ENCODE measurements at places on chromosomes 7 and 10.

DNA sequence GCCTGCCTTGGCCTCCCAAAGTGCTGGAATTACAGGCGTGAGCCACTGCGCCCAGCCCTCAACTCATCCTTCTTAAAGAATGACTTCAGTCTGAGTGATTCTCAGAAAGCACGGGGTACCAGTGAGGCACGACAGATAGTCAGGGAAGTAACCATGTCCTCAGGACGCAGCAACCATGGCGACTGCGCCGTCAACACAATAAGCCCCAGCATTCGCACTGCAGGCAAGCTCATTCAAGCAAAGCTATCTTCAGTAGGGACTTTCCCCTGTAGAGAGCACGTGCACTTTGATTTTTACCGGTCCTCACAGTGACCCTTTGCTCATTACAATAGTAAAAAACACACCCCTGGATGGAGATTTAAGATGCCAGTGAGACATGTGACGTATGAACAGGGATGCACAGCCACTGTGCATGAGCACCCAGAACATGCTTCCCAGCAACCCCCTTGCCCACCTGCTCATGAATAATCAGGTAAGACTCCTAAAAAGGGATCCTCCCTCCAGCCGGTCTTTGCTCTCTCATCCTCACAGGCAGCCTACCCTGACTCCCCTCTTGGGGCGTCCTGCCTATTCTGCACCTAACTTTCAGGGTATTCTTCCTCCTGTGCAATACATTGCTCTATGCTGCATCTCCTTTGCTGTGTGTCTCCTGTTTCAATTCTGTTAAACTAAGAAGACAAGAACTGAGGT, 9.1 kb downstream of the WDR86 start:
- DNase-seq, result no peak

DNA sequence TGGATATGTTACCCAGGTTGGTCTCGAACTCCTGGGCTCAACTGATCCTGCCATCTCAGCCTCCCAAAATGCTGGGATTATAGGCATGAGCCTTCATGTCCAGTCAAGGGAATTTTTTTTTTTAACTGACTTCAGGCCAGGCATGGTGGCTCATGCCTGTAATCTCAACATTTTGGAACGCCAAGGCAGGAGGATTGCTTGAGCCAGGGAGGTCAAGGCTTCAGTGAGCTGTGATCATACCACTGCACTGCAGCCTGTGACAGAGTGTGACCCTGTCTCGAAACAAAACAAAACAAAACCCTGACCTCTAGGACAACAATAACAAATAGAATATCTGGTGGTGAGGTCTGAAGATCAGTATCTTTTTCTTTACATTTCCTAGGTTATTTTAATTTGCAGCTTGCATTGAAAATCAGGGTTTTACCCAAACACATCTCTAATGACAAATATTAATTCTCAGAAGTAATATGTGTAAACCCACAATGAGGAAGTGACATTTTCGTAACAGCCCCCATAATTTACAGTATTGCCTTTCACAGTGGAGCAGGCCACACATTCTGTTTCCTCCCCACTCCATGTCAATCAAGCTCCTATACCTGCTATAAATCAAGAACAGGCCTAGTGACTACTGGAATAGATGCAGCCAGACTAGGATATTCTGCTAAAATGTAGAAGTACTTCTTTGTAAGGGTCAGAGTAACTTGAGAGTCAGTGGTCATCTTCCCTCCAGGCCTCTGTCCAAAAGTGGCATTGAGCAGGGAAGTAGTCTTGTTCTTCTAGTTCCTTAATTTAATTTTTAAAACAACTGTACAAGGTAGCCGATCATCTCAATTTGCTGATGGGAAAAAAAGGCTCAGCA, 43.3 kb upstream of the ECHDC3 start:
- no peak for DNase-seq

DNA sequence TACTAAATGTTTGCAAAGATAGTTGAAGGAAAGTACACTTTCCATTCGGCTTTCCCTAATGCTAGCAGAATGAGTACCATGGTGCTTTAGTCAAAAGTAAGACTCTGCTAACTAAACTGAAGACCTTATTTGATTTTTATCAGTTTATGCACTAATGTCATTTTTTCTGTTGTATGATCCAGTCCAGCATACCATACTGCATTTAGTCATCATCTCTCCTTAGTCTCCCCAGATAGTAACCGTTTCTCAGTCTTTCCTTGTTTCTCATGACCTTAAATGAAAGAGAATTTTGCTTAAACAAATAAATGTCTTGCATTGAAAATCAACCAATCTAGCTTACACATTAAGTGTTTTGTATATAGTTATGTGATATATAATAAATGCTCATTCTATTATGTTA, 529.5 kb upstream of the SEMA3D start:
- DNase-seq, result no peak

- DNase-seq, result no peak
Measured at GRCh38 chr10:128044961-128045832, 81.0 kb downstream of the MKI67 start.

GRCh38 chr10:69268761-69269416, 9.4 kb upstream of the HK1 start:
- no peak for DNase-seq

DNA sequence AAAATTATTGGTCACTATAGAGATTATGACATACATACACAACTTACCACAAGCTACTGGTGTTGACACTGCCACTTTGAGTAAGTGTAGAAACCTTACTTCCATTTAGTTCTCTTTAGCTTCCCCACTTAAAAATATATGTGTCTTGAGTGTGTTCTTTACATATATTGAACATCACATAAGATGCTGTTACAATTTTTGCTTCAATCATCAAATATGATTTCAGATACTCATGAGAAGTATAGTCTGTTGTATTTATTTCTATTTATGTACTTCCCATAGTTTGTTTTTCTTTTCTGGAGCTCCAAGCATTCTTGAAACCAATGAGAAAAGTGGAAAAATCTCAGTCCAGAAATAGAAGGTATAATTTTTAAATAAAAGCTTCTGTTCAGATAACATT, 102.7 kb upstream of the SDK1 start:
- no peak for DNase-seq

DNA sequence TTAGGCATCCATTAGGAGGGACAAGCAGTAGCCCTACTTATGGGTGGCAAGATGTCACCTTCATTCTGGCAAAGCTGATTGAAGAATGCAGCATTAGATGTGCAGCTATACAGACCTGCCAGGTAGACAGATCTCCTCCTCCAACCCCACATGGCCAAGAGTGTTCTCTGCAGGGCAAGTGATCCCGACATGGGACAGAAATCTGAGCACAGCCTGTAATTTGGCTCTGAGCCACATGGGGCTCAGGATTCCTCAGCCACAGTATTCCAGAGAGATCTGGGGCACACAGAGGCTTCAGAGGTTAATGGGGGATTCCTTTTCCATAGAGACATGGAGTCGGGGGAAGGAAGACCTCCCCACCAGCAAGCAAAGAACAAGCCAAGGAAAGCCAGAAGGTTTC, 58.7 kb upstream of the GDF10 start:
- no peak for DNase-seq

- DNase-seq, result no peak
Measured at GRCh38 chr10:49093922-49094321, 21.4 kb downstream of the VSTM4 start.

DNA sequence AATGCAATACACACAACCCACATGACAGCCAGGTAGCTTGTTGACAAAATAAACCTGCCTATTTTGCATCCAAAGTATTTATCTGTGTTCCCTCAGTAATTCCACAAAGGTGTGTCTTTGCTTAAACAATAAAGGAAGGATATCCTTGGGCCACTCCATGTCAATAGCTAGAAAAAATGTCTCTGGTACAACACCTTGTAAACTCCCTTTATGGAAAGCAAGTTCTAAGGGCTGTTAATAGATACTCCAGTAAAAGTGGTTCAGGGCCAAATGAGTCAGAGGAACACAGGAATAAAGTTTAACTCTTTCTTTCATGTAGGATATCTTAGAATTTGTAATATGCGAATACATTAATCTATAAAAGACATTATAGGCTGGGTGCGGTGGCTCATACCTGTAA, 96.9 kb upstream of the LRRTM3 start:
- no peak for DNase-seq

DNA sequence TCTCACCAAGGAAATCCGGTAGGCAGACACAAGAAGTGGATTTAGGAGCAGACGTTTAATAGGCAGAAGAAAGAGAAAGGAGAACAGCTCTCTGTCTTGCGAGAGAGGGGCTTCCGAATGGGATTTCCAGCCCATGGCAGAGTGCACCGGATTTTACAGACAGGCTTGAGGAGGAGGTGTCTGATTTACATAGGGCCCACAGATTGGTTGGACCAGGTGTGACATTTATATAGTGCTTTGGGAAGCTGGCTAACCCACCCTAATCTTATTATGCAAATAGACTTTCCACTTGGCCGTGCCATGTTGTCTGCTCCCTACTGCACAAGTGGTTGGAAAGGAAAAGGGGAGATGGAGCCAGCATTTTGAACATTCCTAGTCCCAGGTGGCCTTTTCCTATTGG, 57.8 kb downstream of the ANKMY2 start:
- no peak for DNase-seq

DNA sequence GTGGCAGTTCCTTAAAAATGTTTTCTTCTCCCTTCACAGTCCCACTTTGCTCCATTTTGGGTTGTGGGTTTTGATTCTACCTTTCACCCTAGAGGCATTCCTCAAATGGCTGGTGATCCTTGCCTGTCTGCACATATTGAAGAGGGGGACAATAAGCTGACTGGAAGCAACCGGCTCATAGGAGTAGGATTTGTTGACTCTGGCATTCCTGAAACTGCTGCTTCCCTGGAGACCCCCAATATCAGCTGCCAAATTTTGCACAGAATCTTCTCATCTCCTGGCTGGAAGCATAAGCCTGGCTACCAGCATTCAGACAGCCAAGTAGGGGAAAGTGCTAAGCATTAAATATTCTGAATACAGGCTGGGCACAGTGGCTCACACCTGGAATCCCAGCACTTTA, 53.7 kb downstream of the KIF5B start:
- DNase-seq, result no peak

- DNase-seq, result no peak
Measured at GRCh38 chr7:129644634-129645230, 33.2 kb downstream of the NRF1 start.

DNA sequence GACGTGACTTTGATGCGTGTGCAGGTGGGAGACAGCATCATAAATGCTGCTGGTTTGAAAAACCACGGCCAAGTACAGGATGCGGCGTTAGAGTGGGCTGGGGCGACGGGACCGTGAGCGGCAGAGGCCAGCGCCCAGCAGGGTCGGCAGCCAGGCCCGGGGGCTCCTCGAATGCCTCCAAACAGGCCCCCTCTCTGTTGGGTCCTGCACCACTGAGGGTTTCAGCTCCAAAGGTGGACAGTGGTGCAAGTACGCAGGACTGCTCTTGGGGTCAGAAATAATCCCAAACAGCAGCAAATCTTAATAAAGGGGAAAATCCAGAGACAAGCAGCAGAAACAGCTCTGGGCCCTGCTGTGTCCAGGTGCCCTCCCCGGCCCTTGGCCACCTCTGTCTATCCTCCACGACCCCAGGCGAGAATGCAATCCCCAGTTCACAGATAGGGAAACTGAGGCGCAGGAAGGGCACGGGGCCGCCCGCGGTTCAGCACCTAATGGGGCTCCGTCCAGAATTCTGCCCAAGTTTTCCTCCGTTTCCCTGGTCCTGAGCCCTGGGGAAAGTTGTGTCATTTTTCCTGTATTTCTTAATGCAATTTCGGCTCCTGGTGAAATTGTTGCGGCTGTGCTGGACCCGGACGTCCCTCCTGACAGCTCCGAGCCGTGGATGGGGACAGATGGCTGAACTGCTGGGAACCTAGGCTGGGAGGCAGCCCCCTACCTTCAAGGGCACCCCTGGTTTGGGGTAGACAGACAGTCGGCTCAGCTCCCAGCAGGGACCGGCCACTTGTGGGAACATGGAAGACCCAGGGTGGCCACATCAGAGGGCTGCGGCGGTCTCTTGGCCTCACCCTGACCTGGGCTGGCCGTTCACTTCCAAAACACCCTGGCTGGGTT, 97.4 kb downstream of the FOXL3 start:
- no peak for DNase-seq

DNA sequence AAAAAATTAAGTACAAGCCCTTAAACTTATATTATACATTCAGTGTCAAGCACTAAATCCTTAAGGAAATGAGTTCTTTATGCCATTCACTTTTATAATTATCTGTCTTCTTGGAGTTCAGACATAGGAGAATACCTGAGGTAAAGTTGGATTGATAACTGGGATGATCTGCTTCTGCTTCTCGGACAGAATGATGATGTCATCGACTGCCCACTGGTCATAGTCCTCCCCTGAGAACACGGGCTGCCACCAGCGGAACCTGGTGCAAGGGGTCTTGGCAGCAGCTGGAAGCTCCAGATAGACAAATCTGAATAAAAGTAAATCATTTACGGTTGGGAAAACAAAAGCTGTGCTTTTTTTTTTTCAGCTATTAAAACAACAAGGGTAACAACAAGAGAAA, 148.2 kb upstream of the SLC26A5 start:
- no peak for DNase-seq

DNA sequence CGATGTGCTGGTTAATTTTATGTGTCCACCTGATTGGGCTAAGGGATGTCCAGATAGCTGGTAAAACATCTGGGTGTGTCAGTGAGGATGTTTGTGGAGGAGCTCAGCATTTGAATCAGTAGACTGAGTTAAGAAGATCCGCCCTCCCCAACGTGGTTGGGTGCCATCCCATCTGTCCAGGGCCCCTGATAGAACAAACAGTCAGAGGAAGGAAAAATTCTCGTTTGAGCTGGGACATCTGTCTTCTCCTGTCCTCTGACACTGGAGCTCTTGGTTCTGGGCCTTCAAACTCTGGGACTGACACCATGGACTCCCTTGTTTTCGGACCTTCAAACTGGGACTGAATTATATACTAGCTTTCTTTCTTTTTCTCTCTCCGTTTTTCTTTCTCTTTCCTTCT, 59.6 kb downstream of the CARD11 start:
- DNase-seq, result no peak

DNA sequence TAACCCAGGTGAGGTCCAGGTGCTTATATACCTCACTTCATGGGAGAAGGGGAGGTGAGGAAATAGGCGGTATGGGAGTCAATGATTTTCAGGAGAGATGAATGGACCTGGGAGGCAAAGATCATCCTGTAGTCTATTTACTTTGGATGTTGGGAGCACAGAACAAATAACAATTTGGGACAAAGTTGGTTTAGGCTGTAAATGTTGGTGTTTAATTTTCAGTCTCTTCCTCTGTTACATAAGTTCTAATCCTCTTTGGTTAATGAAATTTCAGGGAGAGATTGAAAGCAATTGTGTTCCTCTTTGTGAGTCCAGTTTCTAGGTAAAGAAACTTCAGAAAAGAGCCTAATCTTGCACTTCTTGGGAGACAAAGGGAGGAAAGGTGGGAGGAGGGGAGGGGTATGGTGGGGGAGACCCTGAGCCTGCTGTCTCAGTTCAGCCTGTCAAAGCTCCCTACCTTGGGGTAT, 46.9 kb downstream of the AKR1C4 start:
- no peak for DNase-seq

DNA sequence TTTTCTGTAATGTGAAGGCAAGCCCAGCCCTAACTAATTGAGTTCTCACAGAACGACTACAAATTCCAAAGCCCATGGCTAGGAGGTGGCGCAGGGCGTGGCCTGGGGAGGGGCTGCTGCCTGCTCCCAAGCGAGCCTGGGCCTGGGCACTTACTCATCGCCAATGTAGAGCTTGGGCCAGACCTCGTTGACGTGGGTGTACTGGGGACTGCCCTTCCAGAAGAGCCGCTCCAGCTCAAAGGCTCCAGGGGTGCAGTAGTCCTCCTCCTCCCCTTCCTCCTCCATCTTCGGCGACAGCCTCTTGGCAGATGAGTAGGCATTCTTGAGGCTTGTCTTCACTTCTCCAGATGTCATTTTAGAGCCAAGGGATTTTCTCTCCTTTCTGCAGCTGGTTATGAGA, 53.3 kb upstream of the SAMD8 start:
- no peak for DNase-seq

All from anterior cingulate cortex (tissue), 58 donors.